Activated naive CD4-positive, alpha-beta T cell (primary cell): ENCODE measurements at places on chromosomes 3 and 15.

- no peak for DNase-seq
Observed at GRCh38 chr3:49867871-49868321, 1.8 kb downstream of the CAMKV start.

GRCh38 chr3:27914199-27914598 lies 192.1 kb upstream of the EOMES start:
- DNase-seq = no peak

GRCh38 chr15:38610748-38611147 lies 46.1 kb upstream of the RASGRP1 start:
- DNase-seq = no peak

DNA sequence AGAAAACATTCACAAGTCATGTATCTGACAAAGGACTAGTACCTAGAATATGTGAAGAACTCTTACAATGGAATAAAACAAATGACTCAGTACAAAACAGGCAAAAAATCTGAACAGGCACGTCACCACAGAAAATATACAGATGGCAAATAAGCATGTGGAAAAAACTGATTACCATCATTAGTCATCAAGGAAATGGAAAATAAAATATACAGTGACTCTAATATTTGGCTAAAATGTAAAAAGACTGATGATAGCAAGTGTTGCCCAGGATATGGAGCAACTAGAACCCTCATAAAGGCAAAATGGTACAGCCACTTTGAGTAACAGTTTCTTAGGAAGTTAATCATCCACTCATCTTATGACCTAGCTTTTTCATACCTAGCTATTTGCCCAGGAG lies 95.8 kb upstream of the ABHD17C start:
- DNase-seq = no peak

- DNase-seq = no peak
Observed at GRCh38 chr3:189449084-189449483, 182.1 kb upstream of the TP63 start.

GRCh38 chr3:133494469-133494868 lies 79.0 kb upstream of the CDV3 start:
- DNase-seq = no peak

- no peak for DNase-seq
Observed at GRCh38 chr15:41581110-41581509, 22.1 kb downstream of the TYRO3 start.
